ENCODE measurements at places on chromosomes 5 and 9.

- DNase-seq: no peak
Observed at GRCh38 chr5:76693141-76693540, 22.8 kb upstream of the F2R start.

DNA sequence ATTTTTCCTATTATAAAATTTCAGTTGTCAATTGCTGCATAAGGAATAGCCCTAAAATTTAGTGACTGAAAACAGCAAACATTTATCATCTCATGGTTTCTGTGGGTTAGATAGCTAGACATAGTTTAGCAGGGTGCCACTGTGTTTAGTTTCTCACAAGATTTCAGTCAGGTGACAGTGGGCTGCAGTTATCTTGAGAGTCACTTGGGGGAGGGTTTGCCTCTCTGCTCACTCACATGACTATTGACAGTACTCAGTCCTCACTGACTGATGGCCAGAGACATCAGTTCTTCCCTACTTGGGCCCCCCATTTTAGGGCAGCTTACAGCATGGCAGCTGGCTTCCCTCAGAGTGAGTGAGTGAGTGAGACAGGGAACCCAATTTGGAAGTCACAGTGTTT, 42.0 kb downstream of the PBX3 start:
- DNase-seq: no peak

GRCh38 chr5:79694652-79695051, 5.0 kb downstream of the CMYA5 start:
- DNase-seq: peak; percentile 77

DNA sequence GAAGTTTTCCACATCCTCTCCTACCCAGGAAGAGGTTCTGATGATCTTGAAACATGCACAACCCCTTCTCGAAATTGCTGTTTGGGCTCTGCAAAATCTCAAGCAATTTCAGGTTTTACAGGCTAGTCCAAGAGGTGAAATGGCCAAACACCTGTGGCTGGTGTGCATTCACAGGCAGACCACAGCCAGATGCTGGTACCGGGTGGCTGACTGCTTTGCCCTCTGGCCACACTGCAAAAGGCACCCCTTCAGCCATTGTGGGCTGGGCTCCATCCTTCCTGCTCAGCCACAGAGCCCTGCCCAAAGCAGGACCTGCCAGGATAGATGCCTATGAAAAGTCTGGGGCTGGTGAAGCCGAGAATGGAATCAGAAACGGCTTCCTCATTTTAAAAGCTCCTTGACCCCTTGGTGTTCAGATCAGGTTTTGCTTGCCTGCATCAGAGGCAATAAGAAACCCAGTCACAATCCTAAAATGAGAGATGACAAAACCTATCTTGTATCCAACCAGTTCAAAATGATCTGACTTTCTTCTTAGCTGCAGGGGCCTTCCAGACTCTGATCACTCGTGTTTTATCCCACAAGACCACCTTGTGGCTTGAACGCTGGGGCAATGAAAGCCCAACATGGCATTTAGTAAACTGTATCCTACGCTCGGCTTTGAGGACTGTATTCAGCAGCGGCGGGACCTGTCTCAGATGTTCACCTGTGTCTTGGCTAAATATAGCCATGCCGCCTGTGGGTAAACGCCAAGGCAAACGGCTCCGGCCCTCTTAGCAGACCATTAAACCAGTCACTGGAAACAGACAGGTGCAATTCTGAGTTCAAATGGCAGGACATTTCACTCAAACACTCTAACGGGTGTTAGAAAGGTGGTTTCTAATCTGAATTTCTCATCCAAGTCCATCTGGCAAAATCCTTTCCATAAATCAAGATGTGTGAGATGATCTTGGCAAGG, 49.6 kb downstream of the EPB41L4B start:
- DNase-seq: peak; percentile 4

DNA sequence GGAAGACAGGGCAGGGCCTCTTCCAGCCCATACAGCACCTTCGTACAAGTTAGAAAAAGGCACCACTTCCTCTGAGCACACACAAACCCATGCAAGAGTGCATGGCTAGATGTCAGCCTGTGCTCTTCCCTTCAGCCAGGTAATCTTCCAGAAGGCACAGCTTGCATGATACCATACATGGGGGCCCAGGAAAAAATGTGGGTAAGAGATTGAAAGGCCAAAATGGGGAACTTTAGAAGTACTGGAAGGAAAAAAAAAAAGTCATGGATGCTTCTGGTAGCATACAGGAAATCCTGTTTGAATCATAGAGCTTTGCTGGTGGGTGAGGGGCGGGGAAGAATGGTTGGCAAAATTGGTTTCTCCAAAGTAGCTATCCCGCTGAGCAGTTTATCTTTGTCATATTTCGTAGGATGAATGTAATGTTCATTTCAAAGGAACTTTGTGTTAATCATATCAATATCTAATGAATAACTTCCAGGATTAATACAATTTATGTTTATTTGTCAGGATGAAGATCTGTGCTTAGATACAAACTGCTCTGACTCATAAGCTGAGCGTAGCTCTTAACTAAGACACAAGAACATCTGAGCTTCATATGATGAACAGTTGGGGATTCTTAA, 78.2 kb upstream of the MAP3K1 start:
- no peak for DNase-seq

DNA sequence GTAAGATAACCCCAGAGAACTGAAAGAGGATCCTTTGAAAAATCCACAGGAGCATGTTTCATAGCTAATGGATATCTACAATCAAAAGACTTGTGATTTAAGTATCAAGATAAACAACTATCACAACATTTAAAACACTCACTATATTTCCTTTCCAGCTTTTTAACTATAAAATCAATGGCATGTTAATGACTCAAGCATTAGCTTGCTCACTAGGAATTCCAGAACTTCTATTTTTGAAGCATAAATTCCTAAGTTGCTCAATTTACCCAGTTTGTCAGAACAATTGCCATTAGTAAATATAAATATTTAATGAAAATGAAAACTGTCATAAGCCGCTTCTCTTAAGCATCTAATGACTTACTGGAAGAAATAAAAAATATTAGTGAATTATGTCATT, 355.3 kb downstream of the PRELID2 start:
- DNase-seq: no peak

GRCh38 chr9:12784461-12785259, 9.8 kb downstream of the LURAP1L start:
- peak; percentile 91 for DNase-seq

- peak; percentile 43 for DNase-seq
Observed at GRCh38 chr5:75510836-75511434, 494 bp downstream of the CERT1 start.

- DNase-seq: no peak
Observed at GRCh38 chr9:90271707-90272106, 370.9 kb downstream of the DIRAS2 start.

GRCh38 chr5:118956727-118957126, 31.6 kb downstream of the DTWD2 start:
- peak; percentile 11 for DNase-seq
